ENCODE measurements at places on chromosomes 13 and 19. TPM values are rescaled to one million over a fixed set of nuclear protein-coding genes. Genes with fewer than 3 reads are reported as not detected.
A peak's percentile ranks its signal among the peaks of the same experiment; 100 is the strongest.

DNA sequence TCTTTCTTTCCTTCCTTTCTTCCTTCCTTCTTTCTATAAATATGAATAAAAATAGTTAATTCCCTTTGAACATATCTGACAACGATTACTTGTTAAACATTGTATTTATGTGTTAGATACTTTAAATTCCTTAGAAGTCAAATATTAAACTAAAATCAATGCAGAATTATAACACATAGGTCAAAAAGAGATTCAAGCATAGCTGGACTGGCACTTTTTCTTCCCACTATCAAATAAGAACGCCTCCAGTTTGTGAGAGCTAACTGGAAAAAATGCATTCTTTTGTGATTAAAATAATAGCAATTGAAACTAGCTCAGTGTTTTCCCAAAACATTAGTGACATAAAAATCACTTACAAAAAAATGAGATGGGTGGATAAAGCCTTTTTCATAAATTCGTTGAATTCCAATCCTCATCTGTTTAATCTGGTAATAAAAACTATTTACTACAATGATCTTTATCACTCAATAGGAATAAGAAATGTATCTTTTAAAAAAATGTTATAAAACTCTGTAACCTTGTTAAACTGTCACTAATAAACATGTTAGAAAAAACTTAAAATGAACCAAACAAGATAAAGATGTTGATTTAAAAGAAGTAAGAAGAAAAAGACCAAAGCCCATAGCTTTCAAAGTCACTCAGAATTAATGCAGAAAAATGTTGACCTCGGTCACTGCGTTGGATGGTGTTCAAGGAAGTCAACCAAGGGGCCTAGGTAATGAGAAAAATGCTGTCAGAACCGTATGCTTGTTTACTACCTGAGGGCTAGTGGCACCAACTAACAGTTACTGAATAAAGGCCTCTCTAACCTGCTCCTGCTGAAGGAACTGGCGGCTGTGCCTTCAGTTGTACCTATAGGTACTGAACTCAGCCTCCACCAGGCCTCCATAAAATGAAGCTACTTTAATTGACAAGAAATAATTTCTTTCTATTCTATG is 1039.5 kb upstream of the SLC10A2 start:
- peak; percentile 20 for DNase-seq

GRCh38 chr19:47348819-47349795 is at the start of gene DHX34:
TSS of gene DHX34 (plus strand) at chr19:47349315. CDS start at chr19:47353031, 3,716 bp downstream.
- peak; percentile 100 for DNase-seq

- peak; percentile 80 for DNase-seq
These were observed 15.4 kb downstream of the NLRP12 start for GRCh38 chr19:53808710-53809125.

- DNase-seq = no peak
These were observed 393.5 kb upstream of the GPC6 start for GRCh38 chr13:92833071-92833470.

Gene MEIS3
- 0.37 TPM for total RNA-seq

Gene ZNF865
- total RNA-seq = 2.6 TPM
